ENCODE measurements at places on chromosomes 2 and 18. TPM values are rescaled to one million over a fixed set of nuclear protein-coding genes. Genes with fewer than 3 reads are reported as not detected.

- no peak for DNase-seq
These were observed 123.2 kb downstream of the EPHA4 start for GRCh38 chr2:221448844-221449390.

Gene CD207
- not detected for total RNA-seq

DNA sequence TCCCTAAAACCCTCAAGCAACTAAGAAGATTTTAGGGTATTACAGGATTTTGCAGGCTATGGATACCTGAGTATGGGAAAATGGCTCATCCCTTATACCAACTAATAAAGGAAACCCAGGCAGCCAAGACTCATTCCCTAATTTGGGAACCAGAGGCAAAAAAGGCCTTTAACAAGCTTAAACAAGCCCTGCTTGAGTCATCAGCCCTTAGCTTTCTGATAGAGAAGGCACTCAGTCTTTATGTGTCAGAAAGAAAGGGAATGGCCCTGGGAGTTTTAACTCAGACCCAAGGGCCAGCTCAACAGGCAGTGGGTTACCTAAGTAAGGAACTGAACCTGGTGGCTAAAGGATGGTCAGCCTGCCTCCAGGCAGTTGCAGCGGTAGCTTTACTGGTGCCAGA is 96.9 kb upstream of the RMP24 start:
- DNase-seq: peak; percentile 2

Gene NEUROD1
- total RNA-seq: not detected

GRCh38 chr2:73285159-73285739 is 971 bp upstream of the FBXO41 start:
- no peak for DNase-seq

- no peak for DNase-seq
These were observed 241.6 kb upstream of the NT5C1B start for GRCh38 chr2:18830962-18831361.

Gene KYNU
- total RNA-seq: not detected

Gene BCL2
- 1.3 TPM for total RNA-seq

Gene NABP1
- total RNA-seq: 3.2 TPM

DNA sequence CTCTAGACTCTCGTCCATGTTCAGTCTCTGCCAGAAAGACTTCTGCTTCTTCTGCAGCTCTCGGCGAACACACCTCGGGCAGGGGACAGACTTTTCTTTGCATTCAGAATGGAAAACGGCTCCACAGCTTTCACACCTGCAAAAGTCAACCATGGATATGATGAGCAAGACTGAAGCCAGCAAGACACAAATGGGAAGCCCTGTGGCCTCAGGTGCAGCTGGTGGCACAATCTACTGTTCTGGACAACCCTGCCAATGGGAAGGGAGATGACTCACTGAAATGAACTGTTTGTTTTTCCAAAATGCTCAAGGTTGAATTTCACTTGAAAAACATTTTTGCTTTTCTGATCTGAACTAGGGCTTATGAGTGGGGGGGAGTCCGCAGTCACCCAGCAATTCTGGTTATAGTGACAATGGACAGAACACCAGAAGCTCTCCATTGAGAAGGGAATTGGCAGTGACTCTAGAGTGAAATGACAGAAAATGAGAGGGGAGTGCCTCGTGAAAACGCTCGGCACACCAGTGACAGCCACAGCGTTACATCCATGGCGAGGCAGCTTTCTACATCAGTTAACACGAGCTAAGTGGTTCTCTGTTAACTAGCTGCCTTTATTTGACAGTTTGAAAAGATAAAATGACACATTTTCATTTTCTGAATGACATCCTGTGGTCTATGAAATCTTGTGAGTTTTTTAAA is 58.8 kb upstream of the FZD5 start:
- DNase-seq: no peak

DNA sequence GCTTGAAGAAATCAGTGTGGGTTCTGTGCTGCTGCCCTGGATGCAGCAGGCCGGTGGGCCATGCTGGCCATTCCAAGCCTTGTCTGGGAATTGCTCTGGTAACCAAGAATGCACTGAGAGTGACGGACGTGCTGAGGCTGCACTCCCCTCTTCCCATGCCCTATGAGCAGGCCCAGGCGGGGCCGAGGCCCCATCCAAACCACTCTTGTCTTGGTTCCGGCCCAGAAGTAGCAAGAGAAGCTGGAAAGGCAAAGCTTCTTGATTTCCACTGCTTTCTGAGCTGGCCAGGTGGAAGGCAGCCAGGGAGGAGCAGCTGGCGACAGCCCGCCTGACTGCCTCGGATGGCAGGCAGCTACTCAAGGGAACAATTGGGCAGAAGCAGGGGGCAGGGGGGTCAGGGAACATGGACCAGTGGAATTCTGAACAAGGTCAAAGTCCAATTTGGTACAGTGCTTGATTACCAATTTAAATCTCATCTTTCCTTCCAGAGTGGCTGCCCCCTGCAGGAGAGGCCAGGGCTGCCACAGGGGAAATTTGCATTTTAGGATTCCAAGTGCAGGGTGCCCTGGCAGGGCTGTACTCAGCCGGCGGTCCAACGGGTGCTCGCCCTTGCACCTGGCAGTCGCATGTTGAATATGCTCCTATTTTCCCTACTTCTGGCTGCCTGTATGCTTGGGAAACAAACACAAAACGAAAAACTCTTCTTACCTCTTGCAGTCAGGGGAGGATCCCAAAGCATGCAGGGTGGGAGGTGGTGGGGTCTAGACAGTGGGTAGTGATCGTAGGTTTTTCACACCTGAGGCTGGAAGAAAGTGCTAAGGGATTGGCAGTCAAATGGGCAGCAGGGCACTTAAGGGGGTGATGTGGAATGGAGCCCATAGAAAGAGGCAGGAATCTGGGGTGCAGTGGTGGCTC is 67.3 kb downstream of the LIPG start:
- DNase-seq: no peak

Gene IGFBP5
- total RNA-seq: 0.61 TPM

DNA sequence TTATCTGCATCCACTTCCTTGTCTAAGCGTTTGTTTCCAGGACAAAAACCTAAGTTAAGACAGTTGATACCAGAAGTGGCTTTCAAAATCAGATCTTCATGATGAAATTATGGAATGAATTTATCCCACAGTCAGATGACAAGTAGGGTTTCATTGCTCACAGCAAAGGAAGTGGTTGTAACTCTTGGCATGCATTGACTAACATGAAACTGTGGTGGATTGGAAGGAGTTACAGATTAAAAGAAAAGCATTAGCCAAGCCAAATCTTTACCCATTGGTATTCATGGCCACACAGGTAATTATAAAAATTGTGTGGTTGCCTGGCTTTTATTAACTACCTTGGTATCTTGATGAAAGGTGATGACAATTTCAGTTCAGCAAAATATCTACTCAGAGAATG is 438.0 kb upstream of the NXPH2 start:
- DNase-seq: no peak

- no peak for DNase-seq
These were observed 13.3 kb downstream of the MRPL44 start for GRCh38 chr2:223970343-223971128.

Gene IGFBP2
- total RNA-seq: 366 TPM

Gene RPS27A
- total RNA-seq: 1,367 TPM

Gene LRRC30
- total RNA-seq: not detected

Gene ZSWIM2
- total RNA-seq: not detected

- DNase-seq: no peak
These were observed 373.9 kb downstream of the DSEL start for GRCh38 chr18:67142604-67143003.

Gene CNGA3
- not detected for total RNA-seq

Gene GCC2
- total RNA-seq: 46.7 TPM

Gene ZCCHC2
- 12.4 TPM for total RNA-seq

Gene ANKRD62
- total RNA-seq: not detected

DNA sequence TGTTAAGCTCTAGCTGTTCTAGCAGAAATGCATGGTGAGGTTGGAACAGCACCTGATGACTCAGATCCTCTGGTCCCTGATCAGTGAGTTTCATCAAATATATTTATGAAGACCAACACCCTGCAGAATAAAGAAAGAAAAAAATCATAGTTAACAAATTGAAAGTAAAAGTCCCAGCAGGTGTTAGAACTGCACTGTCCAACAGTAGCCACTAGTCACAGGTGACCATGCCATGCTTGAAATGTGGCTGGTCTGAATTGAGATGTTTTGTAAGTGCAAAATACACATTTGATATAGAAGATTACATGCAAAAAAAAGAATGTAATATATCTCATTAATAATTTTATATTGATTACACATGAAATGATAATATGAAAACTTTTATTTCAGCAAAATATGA is 1010.7 kb upstream of the ZEB2 start:
- DNase-seq: no peak

Gene FAM237A
- not detected for total RNA-seq

- DNase-seq: no peak
These were observed 5.8 kb downstream of the PCARE start for GRCh38 chr2:29068513-29068912.

- DNase-seq: no peak
These were observed 1635.0 kb upstream of the ACVR2A start for GRCh38 chr2:146209842-146210275.

- DNase-seq: no peak
These were observed 8.2 kb downstream of the MALL start for GRCh38 chr2:110107092-110108079.

- DNase-seq: no peak
These were observed 42.9 kb downstream of the ANTXR1 start for GRCh38 chr2:69055688-69056470.

GRCh38 chr2:227877421-227878310 is 6.2 kb downstream of the DAW1 start:
- no peak for DNase-seq

DNA sequence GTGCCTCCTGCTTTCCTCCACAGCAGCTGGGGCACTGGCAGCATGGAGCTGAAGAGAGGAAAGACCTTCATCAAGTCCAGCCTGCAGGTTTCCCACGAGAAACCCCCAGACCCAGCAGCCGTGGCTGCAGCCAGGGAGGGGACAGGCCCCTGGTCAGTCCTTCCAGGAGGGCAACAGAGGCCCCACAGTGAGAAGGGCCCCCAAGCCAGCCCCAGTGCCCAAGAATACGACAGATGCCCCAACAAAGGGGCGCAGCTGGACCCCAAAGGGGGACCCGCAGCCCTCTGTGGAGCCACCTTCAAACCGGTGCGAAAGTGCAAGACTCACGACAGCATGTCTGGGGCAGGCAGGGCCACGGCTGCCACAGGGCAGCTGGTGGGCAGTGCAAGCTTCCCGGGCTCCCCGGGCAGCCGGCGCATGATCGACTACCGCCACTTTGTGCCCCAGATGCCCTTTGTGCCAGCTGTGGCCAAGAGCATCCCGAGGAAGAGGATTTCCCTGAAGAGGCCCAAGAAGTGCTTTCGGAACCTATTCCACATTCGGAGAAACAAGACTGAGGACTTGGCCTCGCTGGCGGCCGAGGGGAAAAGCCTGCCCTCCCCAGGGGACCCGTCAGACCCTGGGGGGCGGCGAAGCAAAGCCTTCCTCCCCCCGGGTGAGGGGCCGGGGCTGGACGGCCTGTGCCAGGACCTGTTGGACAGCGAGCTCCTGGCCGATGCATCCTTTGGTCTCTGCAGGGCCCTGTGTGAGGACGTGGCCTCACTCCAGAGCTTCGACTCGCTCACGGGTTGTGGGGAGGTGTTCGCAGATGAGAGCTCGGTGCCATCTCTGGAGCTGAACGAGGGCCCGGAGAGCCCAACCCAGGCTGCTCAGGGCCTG is 6.9 kb downstream of the AMER3 start:
- no peak for DNase-seq

DNA sequence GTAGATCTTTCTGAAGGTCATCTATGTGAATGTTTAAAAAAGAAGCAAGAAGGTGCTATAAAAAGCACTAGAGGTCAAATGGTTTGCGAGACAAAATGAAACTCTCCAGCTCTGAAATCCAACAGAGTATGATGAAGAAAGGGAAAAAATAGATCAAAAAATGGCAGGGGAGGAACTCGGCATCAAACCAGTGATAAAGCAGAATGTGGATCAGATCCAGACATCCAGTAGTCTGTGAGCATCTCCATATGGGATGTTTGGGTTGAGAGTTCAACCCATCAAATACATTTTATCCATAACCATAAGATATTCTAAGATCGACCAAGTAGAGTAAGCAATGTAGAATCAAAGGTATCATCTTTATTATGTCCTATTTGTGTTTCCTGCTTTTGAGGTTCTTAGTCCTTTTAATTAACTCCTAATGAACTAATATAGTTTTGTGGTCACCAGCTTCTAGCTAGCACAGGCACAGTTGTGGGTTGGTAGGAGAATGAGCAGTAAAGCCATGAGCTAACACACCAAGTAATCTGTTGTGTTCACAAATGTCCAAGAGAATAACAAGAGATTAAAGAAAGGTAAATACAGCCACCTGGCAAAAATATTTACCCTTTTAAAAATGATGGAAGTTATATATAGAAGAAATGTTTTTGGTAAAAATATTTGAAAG is 160.9 kb downstream of the NEDD4L start:
- no peak for DNase-seq

DNA sequence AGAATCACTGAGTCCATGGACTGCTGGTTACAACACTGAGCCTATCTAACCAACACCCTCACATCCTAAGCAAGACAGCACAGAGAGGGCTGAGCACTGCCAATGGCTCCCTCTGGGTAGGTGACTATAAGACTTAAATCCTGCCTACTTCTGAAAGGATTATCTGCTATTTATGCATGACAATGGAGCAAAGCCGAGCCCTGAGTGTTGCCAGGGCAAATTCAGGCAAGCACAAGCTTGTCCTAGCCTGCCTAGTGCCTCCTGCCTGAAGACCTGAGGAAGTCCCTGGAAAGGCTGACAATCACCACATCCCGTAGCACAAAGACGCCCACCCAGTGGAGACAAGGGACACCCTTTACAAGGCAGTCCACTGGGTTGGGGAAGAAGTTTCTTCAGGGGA is 129.7 kb downstream of the OSR1 start:
- peak; percentile 86 for DNase-seq

GRCh38 chr2:121790276-121790956 is 35.0 kb downstream of the TSN start:
- no peak for DNase-seq

DNA sequence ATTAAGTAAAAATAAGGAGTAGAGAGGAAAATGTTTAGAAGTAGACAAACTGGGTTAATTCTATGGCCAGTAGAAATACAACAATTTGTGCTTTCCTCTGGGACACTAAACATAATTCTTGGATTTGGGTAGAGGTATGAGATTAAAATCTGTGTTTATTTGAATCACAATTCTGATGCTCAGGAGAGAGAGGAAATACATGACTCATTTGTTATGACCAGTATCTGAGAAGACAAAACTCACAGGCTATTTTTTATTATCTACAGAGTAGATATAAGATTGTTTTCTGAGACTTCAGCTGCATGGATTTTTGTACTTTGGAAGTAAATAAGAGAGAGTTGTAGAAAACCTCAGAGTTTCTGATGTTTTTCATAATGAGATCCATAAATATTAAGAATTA is 315.7 kb upstream of the CWC22 start:
- no peak for DNase-seq

- DNase-seq: no peak
These were observed 143.0 kb downstream of the ACOXL start for GRCh38 chr2:110875384-110875725.

- DNase-seq: no peak
These were observed 26.5 kb downstream of the TNS1 start for GRCh38 chr2:217976301-217976700.
